ENCODE measurements at places on chromosomes 16 and 17.

- DNase-seq = no peak
Observed at GRCh38 chr17:64171041-64171440, 41.1 kb upstream of the ERN1 start.

DNA sequence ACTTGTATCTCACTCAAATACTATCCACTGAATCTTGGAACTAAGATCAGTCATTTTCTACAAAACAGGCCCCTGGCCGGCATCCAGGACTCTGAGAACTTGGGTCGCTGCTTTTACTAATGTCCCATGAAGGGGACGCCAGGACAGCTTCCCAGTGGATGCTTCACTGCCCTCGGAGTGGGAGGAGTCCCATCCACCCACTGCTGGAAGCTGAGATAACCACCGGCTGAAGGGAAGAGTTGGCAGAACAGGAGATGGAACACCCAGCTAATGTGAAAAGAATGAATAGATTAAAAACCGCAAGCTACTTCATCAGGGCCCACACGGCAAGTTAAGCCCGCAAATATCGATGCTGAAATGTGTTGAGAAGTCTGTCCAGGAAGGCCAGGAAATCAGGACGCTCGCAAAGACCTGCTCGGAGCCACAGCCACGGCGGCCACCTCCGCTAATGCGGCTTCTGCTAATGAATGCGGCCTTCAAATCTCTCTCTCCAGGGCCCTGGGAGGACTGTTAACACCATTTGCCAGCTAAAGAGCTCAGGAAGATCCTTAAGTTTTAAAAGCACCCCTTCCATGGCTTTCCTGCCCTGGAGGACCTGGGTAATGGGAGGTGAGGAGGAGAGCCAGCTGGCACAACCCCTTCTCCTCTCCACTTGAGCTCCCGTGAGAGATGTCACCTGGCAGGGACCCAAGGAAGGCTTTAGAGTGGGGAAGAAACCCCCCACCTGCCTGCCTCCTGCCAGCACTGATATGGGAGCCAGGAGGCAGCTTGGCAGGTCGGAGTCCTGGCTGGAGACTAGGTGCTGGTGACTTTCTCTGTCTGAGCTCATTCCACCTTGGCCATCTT, 226.6 kb upstream of the RPL38 start:
- DNase-seq = no peak

DNA sequence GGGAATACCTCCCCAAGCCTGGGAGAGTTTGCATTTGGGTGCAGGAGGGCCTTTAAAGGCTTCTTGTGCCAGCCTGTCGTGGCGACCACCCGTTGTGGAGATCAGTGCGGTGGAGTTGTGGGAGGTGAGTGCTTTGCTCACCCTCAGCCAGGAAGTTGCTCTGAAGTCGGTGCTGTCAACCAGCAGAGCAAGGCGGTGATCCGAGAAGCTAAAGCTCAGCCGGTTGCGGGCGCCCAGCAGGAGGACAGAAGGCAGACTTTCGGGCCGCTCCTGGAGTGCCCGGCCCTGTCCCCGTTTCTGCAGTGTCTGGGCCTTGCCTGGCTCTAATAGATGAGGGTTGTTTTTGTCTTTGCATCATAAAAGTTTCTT, 1.4 kb downstream of the UBE2I start:
- DNase-seq = no peak

DNA sequence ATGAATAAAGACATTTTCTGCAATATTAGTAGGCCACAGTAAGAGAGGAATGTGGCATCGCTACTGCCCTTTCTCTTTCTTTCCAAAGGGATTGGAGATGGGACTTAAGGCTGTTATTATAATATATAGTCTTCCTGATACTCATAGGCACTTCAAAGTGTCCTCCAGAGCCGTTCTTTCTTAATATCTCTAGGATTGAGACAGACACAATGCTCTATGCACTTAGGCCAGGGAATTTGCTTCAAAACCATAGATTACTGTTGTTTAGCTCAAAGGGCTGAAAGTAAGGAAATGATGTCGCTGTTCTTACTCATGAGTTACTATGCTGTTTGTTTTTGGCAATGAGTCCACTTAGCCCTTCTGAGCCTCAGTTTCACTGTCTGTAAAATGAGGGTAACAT, 590.5 kb downstream of the CDH11 start:
- DNase-seq = no peak

DNA sequence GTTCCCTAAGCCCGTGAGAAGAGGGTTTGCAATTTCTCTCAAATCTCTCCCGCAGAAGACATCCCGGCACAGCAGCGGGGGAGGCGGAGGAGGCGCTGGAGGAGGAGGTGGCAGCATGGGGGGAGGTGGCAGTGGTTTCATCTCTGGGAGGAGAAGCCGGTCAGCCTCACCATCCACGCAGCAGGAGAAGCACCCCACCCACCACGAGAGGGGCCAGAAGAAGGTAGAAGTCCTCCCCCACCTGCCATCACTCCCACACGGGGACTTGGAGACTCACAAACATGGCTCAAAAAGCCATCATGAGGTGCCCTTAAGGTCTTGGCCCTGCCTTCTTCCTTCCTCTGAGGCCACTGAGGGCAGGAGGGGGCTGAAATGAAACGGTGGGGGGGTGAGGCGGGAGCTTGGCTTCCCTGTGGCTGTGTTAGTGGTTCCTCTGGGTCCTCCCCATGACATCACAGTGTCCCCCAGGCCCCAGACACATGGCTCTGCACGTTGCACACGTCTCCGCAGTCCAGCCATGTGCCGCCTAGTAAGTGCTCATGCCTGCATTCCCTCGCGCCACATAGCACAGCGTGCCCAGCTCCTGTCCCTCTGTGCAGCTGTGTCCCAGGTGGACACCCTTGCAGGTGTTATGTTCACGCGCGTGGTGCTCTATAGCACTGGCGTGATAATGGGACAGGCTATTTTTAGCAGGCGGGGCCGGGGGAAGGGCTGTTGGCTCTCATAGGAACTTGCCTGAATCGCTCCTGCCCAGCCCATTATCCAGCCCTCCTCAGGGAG, 6.9 kb downstream of the MLLT6 start:
- DNase-seq = no peak

DNA sequence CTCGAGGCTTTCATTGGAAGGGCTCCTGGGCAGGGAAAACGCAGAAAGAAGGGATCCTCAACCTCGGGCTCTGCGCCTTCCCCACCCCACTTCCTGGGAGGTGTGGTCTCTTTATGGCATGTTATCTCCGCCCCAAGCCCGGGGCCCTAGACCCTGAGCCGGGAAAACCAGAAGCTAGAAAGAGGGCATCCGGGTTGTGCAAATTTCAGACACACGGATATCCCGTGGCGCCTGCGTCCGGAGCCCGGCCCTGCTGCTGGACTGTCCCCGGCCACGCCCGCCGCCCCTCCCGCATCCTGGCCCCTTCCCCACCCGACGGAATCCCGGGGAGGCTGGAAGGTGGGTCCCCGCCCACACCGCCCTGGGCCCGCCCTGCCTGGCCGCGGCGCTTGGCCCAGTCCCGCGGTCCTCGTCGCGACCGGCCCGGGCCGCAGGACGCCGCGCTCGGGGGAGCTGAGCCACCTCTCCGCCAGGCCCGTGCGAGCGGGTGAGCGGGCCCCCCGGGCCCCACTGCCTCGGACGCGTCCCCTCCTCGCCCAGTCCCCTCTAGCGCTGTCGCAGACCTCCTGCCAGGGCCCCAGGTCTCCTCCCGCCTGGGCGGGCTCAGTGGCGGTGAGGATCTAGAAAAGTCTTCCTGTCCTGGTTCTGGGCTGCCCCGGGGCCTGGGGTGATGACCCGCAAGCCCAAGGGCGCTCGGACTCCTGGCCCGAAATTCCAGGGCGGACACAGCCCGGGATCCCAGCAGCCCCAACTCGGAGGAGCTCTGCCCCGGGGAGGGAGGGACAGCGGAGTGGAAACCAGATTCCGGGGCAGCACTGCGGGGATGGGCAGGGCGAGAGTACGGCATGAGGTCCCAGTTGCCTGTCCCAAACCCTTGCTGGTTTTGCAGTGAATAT, at the start of gene SLC16A5:
TSS of gene SLC16A5 (plus strand) at position 397 of the 896 bp plus-strand sequence. CDS start 5,683 bp downstream, outside the sequence.
- no peak for DNase-seq

DNA sequence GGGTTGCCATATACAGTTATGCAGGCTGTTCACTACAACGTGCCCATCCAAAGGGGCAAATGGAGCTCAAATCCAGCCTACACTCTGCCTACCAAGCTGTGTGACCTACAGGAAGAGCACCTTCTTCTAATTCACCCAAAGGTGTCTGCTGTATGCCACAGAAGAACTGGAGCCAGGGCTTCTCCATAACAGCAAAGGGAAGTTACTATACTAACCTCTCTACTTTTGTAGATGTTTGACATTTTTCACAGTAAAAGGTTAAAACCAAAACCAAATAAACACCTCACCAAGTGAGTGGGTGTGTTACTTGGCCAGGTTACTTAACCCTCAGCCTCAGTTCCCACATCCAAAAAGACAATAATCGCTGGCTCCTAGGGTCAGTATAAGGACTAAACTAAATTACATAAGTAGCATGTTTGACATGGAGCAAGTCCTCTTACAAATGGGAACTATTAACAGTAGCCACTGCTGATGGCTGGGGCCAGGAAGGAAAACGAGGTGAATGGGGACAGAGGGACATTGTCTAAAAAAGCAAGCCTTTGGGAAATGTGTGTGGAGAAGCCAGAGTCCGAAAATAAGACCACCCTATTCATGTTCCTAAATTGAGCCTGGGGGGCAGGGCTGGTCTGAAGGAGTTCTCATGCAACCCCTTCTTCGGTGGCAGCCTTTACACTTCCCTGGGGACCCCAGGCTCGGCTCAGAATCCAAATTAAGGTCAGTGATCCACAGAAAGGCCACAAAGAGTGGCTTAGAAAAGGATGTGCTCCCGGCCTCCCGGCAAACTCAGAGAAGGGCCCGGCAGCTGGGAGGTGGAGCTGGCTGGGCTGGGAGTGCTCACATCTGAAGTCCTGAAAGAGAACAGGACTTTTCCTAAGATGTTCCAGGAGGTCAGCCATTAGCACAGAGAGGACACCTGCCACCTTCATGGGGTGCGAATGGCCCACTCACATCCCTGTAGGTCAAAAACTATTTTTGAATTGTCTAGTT, 13.5 kb downstream of the CUEDC1 start:
- no peak for DNase-seq
